ENCODE measurements at places on chromosomes 2 and 18.

DNA sequence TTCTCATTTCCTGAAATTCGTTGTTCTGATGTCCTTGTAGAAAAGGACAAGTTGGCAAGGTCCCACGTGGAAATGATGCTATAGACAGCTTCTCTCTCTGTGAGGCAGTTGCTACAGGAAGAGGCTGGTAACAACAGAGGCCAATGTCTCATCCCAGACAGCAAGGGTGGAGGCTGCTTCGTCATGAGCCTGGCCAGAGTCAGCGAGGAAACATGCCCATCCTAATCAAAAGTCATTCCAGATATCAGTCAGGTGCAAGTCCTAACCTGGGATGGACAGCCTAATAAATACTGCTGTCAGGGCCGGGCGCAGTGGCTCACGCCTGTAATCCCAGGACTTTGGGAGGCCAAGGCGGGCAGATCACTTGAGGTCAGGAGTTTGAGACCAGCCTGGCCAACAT, 6.4 kb upstream of the SMAD7 start:
- no peak for DNase-seq

GRCh38 chr2:209431701-209432100, 7.9 kb downstream of the MAP2 start:
- no peak for DNase-seq

- DNase-seq = no peak
Measured at GRCh38 chr2:152626911-152627339, 90.3 kb downstream of the PRPF40A start.

GRCh38 chr2:54076586-54076985, 38.8 kb upstream of the ACYP2 start:
- DNase-seq = no peak

DNA sequence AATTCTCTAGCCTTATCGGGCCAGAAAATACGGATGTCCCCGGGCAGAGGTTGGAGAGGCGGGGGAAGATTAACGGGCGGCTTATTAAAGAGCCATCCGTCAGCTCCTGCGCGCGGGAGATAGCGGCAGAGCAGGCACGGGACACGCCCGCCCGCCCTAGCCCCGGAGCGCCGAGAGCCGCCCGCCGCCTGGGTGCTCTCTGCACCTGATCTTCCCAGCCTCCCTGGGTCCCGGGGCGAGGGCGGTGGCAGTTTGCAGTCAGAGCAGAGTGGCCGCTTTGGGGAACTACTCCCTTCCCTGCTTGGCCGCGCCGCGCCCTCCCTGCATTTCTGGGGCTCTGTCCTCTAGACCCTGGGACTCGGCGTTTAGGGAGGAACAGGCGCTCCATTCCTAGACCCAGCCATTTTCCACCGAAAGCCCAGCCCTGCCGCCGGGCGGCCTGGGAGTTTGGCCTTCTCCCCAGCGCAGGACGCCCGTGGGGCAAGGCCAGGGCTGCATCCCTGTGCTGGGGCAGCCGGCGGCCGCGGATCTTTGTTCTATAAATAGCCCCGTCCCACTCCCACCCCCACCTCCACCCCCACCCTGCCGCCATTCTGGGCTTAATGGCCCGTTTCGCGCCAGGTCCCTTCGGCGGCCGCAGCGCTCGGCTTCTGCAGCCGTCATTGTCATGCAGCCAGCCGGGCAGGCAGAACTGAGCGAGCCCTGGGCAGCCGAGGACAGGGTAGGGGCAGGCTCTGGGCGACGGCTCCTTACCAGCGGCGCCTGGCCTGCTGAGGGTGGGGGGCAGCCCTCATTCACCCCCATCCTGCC, 6.6 kb downstream of the GAD1 start:
- DNase-seq = no peak

DNA sequence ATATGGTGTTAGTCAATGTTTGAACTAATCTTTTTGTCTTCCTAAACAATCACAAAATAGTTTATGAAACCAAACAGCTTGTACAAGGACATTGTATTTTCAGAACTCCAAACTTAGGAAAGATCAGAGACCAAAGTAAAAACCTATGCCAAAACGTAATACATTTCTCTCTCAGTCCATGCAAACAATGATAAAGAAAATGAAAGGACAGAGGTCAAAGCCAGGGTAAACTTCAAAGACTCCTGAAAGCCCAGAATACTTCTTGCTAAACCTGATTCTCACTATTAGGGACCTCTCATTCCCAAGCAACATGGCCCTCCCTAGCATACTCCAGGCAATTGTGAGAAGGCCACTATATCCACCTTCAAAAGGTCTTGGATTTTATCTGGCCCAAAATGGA, 105.1 kb upstream of the GALNT5 start:
- no peak for DNase-seq
